ENCODE measurements at places on chromosomes 12 and 14.

GRCh38 chr12:98328467-98328866 is 186.9 kb upstream of the TMPO start:
- DNase-seq: no peak

- no peak for DNase-seq
These were observed 3.2 kb downstream of the SIX4 start for GRCh38 chr14:60720962-60721325.

DNA sequence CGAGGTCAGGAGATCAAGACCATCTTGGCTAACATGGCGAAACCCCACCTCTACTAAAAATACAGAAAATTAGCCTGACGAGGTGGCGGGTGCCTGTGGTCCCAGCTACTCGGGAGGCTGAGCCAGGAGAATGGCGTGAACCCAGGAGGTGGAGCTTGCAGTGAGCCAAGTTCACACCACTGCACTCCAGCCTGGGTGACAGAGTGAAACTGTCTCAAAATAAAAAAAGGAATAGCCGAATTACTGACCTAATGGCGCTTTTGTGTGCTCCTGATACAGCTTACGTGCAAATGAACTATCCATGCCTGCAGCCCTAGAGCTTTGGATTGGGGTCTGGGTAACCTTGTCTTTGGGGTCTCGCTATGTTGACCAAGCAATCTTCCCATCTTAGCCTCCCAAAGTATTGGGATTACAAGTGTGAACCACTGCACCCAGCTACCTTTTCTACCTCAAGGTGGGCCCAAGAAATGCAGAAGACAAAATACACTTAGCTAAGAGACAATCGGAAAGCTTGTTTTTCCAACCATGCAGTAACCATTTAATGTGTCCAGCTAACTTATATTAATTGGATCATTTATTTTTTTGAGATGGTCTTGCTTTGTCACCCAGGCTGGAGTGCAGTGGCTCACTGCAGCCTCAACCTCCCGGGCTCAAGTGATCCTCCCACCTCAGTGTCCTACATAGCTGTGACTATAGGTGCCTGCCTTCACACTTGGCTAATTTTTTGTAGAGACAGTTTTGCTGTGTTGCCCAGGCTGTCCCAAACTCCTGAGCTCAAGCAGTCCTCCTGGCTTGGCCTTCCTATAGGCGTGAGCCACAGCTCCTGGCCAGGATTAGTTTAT is 5.5 kb downstream of the PABPN1 start:
- DNase-seq: no peak

DNA sequence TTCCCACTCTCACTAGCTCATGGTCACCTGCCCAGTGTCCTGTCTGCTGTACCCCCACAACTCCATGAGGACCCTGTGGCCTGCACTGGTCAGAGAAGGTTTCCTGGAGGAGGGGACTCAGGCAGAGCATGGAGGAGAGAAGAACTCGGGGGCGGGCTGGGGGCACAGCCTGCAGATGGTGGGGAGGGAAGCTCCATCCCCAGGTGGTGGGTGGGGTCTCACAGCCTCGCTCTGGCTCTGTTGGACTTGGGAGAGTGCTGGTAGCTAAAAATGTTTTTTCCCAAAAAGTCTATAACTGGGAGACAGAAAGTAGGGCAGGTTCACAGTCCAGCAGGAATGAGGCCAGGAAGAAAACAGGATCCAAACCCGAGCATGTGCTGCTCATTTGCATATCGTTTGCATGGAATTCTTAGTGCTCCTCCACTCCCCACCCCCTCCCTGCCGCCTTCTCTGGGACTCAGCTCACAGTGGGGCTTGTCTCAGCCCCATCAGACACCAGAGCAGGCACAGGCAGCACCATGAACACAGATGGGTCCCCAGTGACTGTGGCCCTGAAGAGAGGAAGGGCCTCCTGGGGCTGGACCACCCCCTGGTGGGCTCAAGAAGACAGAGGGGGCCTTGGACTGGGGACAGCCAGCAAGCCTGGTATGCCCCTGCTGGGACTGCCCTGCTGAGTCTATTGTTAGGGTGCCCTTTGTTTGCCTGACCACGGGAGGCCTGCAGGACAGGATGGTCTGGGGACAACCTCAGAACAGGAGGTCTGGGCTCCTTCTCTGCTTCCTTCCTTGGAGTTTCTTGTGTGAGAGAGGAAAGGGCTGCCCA is 67.0 kb upstream of the SFSWAP start:
- DNase-seq: no peak

DNA sequence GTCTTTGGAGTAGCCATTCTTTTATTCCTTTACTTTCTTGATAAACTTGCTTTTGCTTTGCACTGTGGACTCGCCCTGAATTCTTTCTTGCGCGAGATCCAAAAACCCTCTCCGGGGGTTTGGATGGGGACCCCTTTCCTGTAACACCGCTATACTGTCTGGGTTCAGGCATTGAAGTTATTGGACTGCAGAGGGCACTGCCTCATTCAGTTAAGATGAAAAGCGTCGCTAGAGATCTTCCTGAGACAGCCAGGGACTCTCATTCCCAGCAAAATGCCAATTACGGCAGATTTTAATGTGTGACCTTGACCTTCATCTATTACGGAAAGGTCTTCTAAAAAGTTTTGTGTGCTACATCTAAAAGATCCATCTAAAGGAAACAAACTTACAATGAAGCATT is 17.3 kb upstream of the RIMKLB start:
- no peak for DNase-seq

DNA sequence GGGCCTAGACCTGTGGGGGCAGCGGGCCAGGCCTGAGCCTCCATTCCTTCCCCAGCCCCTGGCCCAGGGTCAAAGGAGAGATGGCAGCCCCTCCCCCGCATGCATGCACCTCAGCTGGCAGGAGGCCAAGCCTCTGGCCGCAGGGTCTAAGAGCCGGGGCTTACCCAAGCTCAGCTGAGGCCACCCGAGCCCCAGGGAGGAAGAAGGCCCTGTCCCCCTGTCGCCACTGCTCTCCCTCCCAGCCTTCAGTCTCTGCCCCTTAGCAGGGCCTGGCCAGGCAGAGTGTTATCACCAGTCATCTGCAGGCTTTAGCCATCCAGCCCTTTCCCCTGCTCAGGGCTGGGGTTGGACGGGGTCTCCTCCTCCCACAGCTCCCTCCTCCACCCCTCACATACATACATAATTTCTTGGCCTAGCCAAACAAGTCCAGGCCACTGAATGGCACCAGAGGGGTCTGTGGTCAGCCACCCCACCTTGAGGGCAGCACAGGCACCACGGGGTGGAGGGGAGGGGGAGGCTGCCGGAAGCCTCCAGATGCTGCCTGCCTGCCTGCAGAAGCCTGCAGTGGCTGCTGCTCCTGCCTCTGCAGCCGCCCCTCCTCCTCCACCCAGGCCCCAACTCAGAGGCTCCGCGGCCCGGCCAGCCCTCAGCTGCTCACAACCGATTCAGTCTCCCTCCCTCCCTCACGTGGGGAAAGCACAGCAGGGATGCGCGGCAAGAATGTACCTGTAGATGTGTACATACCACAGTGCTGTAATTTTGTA is 22.8 kb downstream of the RAB35 start:
- no peak for DNase-seq

Measured in activated CD4-positive, CD25-positive, alpha-beta regulatory T cell (primary cell).